ENCODE measurements at places on chromosomes 3 and 15.

GRCh38 chr3:193836918-193837317 is 243.9 kb downstream of the OPA1 start:
- DNase-seq: no peak

GRCh38 chr3:17261627-17262369 is 377.0 kb downstream of the PLCL2 start:
- no peak for DNase-seq

GRCh38 chr3:170813266-170813665 is 56.7 kb downstream of the RPL22L1 start:
- no peak for DNase-seq

DNA sequence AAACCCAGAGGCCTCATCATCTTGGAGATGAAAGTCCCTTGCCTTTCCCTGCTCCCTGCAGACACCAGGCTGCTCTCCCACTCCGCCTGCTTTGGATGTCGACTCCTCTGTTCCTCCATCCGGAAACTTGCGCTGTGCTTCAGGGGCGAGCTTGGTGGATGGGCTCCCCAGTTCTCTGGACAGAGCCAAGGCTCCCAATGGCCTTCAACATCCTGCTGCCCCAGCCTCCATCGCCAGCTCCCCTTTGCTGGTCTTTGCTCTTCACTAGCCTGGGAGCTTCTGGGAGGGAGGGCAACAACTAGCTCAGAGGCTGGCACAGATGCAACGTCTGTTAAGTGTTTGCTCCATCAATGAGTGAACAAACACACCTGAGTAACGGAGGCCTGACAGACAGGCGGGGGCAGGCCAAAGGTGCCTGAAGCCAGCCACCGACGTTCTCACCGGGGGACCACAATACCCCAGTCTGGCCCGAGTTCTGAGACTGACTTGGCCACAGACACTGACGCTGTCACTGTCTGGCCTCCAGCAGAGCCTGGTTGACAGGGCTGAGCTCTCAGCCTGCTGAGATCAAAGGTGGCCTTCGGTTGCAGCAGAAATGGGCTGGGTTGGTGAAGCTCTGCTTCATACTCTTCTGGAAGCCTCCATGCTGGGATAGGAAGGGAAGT is 39.0 kb downstream of the RGMA start:
- no peak for DNase-seq

DNA sequence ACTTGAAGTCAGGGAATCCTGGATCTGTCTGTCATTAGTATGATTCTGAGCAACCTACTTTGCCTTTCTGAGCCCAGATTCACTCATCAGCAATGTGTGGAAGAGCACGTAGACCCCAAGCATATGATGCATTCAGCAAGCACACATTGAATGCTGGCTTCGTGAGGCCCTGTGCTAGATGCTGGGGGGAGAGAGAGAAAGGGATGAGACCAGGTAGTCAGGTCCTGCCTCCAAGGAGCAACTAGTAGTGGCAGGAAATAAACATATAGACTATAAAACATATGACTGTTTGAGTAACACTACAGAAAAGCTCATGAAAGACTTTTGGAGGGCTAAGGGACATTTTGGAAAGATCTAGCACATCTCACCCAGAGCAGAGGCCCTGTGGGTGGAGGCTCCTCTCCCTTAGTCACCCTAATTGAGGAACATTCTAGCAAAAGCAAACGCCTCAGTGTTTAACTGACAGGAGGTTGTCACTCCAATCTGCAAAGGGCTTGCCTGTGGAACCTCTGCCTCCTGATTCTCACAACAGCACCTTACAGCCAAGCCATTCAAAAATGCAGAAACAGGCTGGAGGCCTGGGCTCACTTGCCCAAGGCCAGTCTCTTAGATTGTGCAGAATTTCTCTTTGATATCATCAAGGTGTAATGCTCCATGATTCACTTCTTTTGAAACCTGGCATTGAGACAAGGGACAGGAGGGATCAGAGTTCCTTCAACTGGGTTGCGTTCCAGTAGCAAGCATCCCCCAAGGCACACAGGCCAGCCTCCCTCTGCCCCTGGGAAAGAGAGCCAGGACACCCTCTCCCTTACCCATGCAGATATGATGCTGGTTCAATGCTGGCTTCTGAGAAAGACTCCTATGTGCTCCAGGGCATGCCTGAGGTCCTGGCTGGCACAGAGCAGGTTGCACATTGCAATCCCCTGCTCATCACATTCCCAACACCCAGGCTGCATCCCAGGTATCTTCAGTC is 26.1 kb downstream of the STARD5 start:
- DNase-seq: no peak

GRCh38 chr3:69370901-69371301 is 15.0 kb downstream of the FRMD4B start:
- DNase-seq: no peak

- no peak for DNase-seq
These were observed 10.8 kb upstream of the PDE8A start for GRCh38 chr15:84970843-84971242.
